Right ventricle myocardium superior (tissue), 1 donor: ENCODE measurements at places on chromosomes 2 and 18.

DNA sequence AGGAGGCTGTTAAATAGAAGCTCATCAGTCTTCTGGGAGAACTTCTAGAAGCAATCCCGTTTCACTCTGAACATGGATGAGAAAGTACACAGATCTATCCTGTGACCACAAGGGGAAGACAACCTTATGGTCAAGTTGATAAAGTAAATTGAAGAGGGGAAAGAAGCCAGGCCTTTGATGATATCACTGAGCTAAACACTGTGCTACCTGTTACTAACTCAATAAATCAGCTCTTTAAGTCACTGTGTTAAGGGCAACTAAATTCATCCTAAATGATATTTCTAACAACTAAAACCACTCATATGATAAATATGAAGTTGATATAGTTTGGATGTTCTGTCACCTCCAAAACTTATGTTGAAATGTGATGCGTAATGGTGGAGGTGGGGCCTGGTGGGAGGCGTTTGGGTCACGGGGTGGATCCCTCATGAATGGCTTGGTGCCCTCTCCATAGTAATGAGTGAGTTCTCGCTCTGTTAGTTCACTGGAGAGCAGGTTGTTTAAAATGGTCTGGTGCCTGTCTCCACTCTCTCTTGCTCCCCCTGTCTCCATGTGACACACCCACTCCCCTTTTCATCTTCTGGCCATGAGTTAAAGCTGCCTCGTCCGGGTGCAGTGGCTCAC lies 23.6 kb downstream of the OLA1 start:
- no peak for DNase-seq

DNA sequence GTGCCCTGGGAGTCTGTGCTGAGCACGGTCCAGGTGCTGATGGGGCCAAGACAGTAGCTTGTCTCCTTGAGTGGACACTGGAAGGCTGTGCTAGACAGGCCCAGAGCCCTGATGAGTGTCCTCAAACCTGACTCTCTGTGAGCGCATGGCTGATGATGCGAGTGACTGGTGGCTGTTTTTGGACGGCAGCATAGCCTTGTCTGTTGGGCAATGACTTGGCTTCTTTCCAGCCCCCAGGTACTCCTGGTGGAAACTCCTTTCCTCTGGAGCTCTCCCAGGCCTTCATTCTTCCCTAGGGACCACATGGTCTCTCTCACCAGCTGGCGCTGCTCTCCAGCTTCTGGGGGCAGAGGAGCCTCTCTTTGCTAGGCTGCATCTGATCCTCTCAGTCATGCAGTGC lies 207.6 kb upstream of the SMIM21 start:
- DNase-seq: no peak

DNA sequence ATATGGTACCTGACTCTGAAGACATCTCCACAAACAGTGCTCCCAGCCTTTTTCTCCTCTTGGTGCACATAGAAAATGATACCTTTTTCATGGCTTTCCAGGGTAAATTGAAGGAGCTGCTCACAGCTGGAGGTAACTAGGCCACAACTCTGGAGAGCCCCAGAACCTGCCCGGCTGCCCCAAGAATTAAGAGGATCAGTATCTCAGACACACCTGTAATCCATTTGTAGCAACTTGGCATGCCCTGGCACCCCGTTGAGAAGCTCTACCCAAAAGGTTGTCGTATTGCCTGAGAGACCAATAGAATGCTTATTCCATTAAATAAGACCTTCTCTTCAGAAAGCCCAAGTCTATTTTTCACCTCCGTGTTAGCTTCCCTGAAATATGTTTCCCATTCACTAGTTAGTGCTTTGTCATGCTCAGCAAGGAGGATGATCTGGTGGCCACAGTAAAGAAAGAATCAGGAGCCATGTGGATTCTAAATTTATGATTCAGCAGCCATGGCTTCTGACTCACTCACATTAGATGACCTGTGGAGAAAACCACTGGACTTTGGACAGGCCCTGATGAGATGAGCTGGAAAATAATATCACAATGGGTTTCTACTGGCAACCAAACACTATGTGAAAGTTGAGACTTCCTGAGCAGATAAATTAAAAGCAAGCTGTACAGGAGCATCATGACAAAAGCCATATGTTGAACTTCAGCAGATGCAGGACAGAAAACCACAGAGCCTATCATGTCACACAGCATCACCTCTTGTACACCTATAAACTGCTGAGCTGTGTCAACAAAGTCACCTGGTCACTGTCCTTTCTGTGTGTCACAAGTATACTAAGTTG lies 253.3 kb upstream of the OSR1 start:
- DNase-seq: no peak

DNA sequence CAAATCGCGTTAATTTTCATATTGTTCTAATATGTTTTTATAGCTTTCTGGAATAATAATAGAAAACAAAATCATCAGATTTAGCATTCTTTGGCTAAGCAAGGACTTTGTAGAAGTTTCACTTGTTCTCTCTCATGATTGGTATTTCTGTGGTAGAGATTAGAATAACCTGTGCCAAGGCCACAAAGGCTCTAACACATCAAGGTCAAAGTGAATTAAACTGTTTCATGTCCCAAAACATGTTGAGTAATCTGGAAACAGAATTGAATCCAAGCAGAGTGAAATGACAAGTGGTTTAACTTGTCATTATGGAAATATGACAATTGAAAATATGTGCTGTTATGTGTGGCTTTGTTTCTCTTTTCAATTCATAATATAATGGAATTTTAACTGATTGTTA lies 617.4 kb downstream of the CCDC85A start:
- no peak for DNase-seq

DNA sequence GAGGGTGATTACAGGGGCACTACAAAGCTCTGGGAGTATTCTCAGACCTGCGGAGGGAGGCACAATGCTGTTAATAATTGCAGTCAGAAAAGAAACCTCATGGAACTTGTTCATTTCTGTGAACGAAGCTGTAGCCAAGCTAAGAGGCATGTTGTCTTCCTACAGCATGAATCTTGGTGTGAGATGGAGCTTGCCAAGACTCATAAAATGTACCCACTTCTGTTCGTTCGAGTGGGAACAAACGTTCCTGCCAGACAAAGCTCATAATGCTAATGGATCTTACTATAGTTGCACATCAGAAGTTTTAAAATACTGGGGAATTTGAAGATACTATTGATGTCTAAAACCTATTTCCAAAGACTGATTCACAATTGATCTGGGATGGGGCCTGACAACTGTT lies 489.1 kb downstream of the ZEB2 start:
- no peak for DNase-seq

- no peak for DNase-seq
These were observed 20.4 kb downstream of the GALNT3 start for GRCh38 chr2:165773684-165774083.

DNA sequence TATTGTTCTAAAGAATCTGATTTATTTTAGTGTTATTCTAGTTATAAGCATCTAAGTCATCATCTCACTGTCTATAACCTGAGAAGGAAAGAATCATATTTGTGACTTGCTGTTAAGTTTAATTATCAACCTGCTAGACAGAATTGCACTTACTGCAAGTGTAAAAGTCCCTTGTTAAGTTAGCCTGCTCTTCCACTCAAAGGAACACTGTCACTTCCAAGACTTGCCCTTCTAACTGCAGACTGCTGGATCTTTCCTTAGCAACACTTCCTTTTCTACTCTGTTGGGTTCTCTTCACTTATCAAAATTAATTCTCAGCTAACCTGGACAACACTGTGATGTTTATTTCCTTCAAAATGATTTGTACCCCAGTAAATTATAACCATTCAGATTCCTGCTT lies 323.2 kb upstream of the TFPI start:
- DNase-seq: no peak

DNA sequence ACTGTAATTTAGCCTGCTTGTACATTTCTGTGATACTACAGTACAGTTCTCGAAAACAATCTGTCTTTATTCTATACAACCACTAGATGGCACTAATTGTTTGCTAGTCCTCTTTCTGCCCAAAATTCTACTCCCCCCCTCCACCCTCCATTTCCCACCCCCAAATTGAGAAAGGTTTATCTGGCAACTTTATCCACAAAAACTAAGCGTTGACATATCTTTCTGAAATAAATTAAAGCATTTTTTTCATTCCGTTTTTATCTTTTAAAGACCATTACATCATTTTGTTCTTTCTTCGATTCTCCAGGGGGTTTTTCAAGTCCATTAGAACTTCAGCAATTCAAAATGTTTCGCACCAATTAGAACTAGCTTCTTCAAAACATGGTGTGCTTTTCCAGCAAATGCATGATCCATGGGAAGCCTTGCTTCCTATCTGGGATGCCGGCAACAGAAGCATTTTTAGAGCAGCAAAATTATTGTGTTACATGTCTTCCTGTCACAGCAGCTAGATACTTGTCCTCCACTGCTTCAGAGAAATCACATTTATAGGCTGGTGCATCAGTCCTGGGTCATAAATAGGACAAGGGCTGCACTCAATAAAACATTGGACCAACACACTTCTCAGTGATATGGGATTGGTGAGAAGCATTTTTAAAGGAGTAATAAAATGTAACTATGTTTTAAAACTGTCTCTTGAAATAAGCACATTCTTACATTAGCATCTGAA lies 241.3 kb downstream of the PAX3 start:
- no peak for DNase-seq

- DNase-seq: no peak
These were observed 9.4 kb upstream of the CRYBA2 start for GRCh38 chr2:219002395-219003266.

- DNase-seq: no peak
These were observed 139.9 kb upstream of the CXCR4 start for GRCh38 chr2:136257893-136258292.
